NCI-H2107 (cell line): ENCODE measurements at places on chromosomes 11 and 22.

- no peak for DNase-seq
Measured at GRCh38 chr11:12377824-12378593, 638 bp downstream of the PARVA start.

DNA sequence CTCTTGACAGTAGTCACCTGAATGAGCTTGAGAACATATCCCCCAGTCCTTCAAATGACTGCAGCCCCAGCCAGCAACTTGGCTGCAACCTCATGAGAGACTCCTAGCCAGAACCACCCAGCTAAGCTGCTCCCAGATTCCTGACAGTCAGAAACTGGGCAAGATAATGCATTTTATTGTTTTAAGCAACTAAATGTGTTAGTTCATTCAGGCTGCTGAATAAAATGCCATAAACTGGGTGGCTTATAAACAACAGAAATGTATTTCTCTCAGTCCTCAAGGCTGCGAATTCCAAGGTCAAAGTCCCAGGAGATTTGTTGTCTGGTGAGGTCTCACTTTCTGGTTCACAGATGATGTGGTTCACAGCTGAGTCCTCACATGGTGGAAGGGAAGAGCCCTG is 5.8 kb upstream of the PAMR1 start:
- DNase-seq, result no peak

DNA sequence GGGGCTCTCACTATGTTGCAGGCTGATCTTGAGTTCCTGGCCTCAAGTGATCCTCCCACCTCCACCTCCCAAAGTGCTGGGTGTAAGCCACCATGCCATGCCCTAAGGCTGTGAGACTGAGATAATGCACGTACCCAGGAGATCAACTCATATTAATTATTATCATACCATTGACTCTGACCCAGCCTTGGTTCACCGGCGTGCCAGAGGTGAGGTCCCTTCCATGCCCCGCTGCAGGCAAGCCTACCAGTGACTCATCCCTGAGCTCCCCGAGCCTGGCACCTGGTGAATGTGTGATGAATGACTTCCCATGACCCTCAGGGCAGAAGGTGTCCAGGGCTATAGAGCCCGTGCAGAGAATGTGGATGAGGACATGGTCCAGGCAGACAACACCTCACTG is 12.1 kb downstream of the GAL3ST1 start:
- DNase-seq, result no peak

- DNase-seq, result no peak
Measured at GRCh38 chr11:109034339-109034696, 369.4 kb downstream of the DDX10 start.

DNA sequence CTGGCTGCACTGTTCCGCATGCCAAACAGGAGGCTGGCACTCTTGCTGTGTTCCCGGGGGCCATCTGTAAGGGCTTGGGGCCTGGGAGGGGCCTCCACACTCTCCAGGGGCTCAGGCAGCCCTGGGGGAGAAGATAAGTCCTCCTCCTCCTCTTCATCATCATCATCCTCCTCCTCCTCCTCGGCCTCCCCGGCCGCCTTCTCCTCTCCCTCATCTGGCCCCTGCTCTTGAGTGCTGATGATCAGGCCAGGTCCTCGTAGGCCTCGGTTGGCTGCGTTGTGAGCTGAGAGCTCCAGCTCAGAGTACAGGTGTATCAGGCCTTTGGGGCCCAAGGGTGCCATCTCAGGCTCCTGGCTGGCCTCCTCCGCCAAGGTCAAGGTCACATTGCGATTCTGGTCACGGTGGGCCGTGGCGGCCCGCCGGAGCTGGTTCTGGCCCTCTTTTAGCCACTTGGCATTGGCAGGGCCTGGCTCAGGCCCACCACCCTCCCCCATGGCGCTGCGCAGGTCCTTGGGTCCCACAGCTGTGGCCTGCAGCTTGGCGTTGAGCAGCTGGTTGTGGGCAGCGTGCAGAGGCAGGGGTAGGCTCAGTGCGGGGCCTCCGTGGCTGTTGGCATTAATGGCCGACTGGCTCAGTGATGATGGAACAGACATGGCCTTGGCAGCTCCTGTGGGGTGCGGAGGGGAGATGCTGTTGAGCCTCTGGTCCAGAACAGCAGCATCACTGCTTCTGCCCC is 8.0 kb downstream of the APBB1 start:
- DNase-seq, result no peak
